ENCODE measurements at places on chromosomes 11 and 22.

DNA sequence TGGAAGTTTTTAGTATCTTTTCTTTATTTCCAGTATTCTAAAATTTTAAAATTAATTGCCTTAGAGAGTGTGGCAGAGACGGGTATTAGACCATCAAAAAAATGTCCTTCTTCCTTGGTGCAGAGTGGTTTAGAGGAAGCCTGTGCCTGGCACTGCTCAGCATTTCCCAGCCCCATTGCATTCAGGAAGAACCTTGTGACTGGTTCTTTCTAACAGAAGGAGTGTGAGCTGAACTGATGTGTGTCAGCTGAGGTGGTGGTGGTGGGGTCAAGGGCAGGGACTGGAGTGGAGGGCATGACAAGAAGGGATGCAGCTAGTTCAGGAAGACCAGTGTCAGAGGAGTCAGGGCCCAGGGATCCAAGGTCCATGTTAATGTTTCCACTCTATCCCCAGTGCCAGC, 58.7 kb upstream of the FDX1 start:
- no peak for DNase-seq

GRCh38 chr11:65315866-65316226, 1.2 kb downstream of the CDC42EP2 start:
- no peak for DNase-seq

- DNase-seq: peak; percentile 77
Measured at GRCh38 chr11:34654483-34655334, 33.8 kb downstream of the EHF start.

GRCh38 chr11:46127150-46127638, 5.9 kb upstream of the PHF21A start:
- peak; percentile 83 for DNase-seq

DNA sequence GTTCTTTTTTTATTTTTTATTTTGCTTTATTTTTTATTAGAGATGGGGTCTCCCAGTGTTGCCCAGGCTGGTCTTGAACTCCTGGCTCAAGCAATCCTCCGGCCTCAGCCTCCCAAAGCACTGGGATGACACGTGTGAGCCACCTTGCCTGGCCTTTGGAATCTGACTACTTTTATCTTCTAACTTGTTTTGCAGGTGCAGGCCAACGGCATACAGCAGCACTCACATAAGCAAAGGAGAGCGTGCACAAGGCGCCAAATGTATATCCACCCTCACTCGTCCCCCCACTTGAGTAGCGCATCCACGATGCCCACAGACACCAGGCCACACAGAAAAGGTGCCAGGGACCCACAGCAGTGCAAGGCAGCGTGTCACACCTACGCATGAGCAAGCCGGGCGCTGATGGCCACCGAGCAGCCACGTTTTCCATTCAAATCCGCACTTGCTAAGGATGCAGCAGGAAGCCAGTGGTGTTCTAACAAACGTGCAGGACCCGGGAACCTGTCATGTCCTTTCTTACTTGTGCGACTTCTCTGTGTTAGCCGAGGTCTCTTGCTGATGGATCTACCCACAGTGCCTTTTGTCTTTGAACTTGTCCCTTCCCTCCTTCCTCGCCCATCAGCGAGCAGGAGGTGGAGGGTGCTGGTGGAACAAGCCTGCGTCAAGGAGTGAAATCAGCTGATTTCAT, 5.9 kb downstream of the ASCL2 start:
- DNase-seq: no peak

DNA sequence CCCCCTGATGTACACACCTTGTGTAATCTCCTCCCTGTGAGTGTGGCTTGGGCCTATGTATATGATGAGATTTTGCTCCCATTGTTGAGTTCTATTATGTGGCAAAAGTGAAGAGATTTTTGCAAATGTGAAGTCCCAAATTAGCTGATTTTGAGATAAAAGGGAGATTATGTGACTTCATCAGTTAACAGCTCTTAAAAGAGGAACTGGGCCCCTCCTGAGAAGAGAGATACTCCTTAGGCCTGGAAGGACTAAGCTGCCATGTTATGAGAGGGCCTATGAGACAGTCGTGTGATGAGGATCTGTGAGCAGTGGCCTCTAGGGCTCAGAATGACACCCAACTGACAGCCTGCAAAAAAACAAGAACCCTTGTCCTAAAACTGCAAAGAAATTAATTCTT, 93.4 kb downstream of the OR5AK2 start:
- DNase-seq: no peak

GRCh38 chr22:39593066-39593930, 22.7 kb downstream of the CACNA1I start:
- DNase-seq: peak; percentile 11

DNA sequence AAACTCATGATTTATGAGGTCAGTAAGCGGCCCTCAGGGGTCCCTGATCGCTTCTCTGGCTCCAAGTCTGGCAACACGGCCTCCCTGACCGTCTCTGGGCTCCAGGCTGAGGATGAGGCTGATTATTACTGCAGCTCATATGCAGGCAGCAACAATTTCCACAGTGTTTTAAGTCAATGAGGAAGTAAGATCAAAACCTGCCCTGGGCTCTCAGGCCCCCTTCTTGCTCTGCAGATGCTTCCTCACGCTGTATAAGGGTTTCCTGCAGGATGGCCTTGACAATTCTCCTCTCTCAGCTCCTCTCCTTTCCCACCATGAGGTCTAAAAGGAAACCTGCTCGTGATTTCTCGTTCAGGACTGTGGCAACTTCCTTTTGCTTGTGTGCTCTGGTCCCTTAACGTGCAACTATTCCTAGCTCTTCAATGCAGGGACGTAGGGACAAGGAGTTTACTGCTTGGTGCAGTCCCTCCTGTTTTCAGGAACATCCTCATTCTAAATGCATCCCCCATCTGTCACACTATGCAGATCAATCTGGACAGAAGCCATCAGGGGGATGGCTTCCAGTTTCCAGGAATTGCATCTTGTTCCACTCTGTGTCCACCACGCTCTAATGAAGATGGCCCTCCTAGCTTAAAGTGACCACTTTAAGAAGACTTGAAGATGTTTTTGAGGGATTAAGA, 64.3 kb upstream of the IGLL5 start:
- DNase-seq: no peak

- DNase-seq: no peak
Measured at GRCh38 chr11:76592025-76592914, 78.3 kb downstream of the LRRC32 start.

Measured in A172 (cell line).